ENCODE measurements at places on chromosomes 4 and X.

GRCh38 chrX:7985568-7985967 lies 58.4 kb upstream of the PNPLA4 start:
- DNase-seq = no peak

DNA sequence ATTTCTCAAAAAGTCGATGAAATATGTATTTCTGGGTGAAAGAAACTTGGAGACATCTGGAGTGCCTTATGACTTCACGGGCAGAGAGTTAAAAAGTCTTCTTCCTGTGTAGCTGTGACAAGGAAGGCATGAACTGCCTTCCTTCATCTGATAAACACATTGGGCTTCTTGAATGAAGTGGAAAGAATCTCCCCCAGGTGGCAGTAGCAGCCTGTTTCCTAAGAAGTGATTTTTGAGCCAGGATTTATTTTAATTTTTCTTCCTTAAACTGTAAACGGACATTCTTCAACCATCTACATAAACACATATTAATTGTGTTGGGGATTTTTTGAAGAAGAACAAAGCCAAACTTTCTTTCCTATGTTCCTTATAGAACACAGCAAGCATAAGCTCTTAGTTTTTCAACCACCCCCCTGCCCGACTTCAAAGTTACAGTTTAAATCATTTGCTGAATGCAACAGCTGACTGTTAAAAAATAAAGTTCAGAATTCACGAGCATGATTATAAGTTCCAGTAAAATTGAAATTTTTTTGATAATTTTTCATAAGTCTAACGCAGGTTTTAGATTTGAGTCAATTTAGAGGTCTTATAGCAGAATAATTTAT lies 980 bp upstream of the GIMD1 start:
- peak; percentile 66 for DNase-seq

GRCh38 chr4:127446427-127446885 lies 186.3 kb upstream of the INTU start:
- DNase-seq = no peak

- DNase-seq = no peak
Observed at GRCh38 chr4:41362621-41363383, 106.1 kb downstream of the UCHL1 start.

- DNase-seq = no peak
Observed at GRCh38 chrX:150312931-150313330, 50.2 kb upstream of the MAMLD1 start.

- no peak for DNase-seq
Observed at GRCh38 chr4:141971869-141972268, 335.5 kb downstream of the IL15 start.

Measured in AG09319 (cell line).